ENCODE measurements at places on chromosomes 3 and 15.

DNA sequence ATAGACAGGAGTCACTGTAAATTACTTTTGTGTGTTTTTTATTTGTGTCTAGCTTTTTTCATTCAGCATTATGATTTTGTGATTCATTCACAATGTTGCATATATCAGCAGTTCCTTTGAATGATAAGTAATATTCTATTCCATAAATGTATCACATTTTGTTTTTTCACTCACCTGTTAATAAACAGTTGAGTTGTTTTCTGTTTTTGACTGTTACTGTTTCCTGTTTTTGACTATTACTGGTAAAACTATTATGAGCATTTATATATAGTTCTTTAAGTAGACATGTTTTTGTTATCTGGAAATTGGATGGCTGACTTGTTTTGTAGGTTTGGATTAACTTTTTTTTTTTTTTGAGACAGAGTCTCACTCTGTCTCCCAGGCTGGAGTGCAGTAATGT lies 138.4 kb downstream of the RSRC1 start:
- no peak for DNase-seq

GRCh38 chr3:89504432-89504831 lies 397.0 kb downstream of the EPHA3 start:
- no peak for DNase-seq

- DNase-seq, result no peak
Observed at GRCh38 chr3:103794656-103795055, 1359.8 kb downstream of the ZPLD1 start.

- DNase-seq, result no peak
Observed at GRCh38 chr3:64131725-64132469, 93.4 kb downstream of the PRICKLE2 start.

DNA sequence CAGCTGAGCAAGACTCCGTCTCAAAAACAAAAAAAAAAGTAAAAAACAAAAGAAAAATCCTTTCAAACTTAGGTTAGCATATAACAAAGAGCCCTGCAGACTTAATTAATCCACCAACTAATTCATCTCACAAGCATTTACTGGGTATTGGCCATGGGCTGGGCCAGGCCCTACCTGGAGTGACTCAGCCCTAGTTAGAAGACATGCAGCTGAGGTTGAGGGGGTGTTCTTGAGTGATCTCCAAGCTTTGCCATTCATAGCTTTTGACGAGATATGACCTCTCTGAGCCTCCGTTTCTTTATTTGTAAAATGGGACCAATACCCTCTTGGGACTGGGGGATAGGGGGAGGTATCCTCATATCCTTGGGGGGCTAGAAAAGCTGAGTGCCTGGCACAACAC lies 7.8 kb downstream of the FBXL22 start:
- DNase-seq, result no peak

DNA sequence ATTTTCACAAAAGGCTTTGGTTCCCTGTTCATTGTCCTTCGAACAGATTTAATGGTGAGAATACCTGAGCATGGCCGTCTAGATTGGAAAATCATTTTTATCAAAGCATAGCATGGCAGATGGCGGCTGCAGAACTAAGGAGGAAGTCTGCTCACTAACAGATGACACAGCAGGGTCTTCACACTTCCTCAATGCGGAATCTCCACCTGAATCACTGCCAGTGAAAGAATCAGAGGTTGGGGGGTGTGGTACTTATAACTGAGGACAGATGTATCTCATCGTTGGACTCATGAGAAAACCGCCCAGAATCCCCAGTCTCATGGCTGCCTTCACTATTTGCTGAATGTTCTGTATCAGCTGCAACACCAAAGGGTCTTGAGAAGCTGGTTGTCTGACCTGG lies 31.6 kb upstream of the PYGO1 start:
- DNase-seq, result no peak

DNA sequence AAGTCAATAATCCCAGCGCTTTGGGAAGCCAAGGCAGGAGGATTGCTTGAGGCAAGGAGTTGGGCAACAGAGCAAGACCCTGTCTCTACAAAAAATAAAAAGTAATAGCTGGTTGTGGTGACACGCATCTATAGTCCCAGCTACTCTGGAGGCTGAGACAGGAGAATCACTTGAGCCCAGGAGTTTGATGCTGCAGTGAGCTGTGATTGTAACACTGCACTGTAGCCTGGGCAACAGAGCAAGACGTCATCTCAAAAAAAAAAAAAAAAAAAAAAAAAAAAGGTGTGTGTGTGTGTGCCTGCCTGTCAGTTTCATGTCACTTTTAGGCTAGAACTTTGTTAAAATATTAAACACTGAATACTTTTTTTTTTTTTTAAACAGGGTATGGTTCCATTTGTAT lies 28.4 kb downstream of the DNAJC19 start:
- DNase-seq, result no peak

DNA sequence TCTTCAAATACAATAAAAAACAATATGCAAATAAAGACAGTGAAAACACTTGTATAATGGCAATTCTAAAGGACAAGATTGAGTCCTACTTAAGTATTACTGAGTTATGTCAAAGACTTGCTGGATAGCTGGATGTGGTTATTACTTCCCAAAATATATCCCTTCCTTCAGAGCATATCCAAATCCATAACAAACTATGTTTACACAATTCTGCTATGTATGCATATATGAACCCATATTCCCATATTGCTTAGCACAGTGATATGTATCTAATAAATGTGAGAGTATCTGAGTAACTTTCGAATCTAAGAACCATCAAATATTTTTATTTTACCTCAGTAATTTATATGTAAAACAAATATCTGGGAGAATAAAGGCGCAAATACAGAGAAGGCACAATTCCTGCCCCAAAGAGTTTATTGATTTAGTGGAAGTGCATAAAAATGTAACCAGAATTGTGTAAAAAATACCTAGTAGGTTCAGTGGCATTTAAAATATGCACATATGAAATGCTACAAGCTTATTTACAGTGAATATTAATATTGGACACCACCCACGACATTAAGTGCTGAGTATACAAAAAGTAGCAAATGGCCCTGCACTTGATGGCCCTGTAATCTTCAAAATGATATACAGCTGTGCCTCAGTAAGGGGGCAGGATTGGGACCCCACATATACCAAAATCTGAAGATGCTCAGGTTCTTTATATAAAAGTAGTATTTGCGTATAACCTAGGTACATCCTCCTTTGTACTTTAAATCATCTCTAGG lies 37.1 kb downstream of the TMEM212 start:
- DNase-seq, result no peak

DNA sequence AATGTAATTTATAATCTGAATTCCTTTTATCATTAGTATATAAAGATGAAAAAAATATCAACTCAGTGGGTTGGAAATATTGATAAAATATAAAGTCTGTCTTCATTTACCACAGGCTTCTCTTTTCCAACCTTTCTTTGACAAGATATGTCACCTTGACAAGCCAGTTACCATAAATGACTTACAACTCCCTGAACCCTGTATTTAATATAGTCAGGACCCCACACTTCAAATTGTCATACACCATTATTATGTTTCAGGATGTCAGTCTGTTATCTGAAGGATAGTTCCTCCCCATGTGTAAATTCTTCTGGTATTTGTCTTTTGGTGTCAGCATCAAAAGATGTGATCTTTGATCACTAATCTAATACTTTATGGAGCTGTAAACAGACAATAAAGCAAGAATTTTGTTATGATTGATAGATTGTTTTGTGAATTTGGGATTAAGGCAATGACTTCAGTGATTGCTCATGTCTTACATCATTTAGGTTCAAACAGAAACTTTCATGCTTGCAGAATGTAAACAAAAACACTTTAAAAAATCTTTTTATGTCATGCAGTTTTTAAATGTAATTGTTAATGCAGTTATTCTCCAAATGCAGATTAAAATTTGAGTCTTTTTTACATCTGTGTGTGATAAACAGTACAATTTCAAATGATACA lies 503.5 kb upstream of the BCHE start:
- no peak for DNase-seq

DNA sequence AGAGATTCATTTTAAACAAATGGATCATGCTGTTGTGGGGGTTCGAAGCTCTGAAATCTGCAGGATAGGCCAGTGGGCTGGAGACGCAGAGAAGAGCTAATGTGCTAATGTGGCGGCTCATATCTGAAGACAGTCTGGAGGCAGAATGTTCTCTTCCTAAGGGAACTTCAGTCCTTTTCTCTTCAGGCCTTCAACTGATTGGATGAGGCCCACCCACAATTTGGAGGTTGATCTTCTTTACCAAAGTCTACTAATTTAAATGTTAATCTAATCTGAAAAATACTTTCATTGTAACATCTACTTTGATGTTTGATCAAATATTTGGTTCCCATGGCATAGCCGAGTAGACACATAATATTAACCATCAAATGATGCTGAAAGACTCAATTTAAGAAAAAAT lies 940.2 kb downstream of the ROBO1 start:
- DNase-seq, result no peak

DNA sequence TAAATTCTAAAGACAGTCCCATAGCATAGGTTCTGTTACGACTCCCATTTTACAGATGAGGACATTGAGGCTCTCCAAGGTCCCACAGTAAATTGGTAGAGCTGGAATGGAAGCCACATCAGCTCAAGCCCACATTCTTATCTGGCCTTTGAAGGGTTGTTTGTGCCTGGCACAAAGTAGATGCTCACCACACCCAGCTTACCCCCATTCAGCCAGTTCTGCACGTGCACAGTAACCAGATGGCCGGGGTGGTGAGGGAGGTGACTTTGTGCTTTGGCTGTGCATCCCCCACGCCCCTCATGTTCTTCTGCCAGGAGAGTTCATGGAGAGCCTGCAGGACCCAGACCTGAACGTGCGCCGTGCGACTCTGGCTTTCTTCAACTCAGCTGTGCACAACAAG lies 16.2 kb downstream of the RPL32 start:
- DNase-seq, result no peak

DNA sequence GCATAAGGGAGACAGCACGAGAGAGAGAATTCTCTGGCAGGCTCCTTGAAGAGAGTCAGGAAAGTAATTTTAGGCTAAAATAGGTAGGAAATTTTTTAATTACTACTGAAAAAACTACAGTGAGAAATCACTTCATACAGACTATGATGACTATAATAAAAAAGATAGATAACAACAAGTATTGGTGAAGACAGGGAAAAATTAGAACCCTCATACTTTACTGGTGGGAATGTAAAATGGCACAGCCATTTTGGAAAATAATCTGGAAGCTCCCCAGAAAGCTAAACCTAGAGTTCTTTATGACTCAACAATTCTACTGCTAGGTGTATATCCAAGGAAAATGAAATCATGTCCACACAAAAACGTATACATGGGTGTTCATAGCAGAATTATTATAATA lies 2.1 kb upstream of the HDC start:
- no peak for DNase-seq

DNA sequence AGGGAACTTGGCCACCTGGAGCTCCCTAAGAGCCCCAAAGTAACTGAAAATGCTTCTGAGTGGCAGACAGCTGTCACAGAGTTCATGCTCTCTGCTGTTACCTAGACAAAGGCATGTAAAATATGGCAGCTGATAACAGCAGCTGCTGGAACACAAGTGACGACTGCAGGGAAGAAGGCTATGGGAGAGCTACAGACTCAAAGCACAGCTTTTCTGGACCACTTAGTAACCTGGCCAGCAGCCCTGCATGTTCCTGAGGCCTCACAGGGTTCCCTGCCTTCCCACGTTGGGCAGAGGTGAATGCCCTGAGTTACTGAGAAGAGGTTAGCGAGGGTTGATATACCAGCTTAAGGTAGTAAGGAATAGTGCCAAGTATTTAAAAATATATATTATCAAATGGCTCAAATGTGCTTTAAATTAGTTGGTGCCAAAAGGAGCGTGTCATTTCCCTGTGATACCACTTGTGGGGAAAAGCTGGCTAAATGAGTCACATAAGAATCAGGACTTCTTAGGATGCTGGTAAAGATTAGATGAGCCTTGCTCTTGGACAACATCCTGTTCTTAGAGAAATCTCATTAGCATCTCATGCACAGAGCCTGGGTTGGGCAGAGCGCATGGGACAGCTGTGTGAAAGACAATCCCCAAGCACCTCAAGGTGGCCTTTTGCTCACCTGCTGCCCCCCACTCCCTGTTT lies 76.4 kb upstream of the SCN5A start:
- DNase-seq, result no peak

GRCh38 chr15:86317384-86317740 lies 237.7 kb downstream of the AGBL1 start:
- no peak for DNase-seq

DNA sequence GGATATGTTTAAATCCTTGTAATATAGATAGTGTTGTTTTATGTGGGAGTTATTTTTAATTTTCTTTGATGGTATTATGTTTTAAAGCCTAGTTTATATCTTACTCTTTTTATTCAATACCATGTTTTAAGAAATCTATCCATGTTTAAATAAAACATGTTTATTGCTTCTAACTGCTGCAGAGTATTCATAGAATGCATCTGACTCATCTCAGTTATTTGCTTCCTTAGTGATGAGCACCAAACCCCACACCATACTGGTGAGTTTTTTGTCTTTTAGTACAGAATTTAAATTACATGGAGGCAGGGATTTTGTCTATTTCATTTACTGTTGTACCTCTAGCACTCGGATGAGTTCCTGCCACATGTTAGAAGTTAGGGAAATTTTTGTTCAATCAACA lies 209.2 kb downstream of the NSUN3 start:
- DNase-seq, result no peak

GRCh38 chr3:112373924-112374323 lies 41.0 kb downstream of the CD200 start:
- no peak for DNase-seq

- no peak for DNase-seq
Observed at GRCh38 chr3:64884536-64884935, 196.7 kb upstream of the ADAMTS9 start.

DNA sequence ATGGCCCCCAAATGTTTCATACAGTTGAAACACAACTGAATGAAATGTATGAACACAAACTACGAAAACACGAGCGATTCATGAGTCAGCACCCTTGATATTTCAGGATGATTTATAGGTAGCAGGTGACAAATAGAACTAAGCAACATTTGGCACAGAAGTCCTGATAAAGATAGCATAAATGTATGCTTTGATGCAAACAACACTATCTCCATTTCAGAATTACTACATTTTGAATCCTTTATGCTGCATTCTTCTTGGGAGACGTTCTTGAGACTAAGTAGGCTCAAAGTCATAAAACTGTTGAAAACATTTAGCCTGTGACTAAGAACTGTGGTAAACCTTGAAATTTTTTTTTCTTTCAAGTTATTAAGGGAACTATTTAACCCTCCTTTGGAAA lies 200.3 kb upstream of the ICE2 start:
- DNase-seq, result no peak

DNA sequence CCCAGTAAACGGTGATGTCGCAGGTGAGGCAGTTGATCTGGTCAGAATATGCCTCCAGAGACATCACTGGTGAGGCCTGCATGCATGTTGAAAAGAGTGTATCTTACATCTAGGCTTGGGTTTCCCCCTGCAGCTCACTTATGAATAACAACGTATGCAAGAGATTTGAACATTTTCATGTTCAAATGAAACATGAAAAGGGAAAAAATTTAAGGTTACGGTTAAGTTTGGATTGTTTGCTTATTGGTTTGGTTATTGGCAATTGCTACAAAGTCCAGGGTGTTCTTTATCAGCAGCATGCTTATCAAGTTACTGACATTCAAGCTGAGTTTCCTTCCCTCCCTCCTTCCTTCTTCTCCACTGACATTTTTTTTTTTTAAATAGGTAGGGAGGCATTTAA lies 123.2 kb downstream of the IGF1R start:
- no peak for DNase-seq

- no peak for DNase-seq
Observed at GRCh38 chr3:180626844-180627243, 24.9 kb downstream of the TTC14 start.
